Activated CD4-positive, alpha-beta T cell treated with anti-CD3 and anti-CD28 coated beads for 24 hours (primary cell): ENCODE measurements at places on chromosomes 2 and 18.

DNA sequence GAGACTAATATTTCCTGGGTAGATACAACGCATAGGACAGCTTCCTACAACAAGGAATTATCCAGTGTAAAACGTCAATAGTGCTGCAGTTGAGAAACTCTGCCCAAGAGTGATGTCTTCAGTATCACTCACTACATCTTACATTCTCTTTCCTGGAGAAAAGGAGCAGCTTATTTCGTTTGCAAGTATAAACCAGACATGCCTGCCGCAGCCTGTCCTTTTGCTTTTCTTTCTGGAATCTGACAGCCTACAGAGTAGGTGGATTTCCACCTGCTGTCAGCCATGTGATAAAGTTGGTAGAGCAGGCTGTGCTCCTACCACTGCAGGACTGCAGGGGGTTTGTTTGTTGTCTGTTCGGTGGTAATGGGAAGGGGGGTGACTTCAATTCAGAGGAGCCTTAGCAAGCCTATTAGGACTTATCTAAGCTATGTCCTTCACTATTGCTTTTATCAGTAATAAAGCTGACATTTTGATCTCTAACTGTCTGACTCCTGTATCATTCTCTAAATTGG lies 439.1 kb downstream of the GRB14 start:
- no peak for DNase-seq

DNA sequence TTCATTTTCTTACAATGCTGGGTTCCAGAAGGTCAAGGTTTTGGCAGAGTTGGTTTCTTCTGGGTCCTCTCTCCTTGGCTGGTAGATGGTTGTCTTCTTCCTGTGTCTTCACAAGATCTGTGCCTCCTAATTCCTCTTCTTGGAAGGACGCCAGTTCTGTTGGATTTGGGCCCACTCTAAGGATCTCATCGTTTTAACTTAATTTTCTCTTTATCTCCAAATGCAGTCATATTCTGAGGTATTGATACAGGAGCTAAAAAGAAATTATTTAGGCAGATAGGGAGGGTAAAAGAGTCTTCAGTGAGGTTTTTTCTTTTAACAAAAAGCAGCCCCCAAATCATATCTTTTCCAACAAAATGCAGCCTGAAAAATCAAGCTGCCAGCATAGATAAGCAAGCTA lies 998.4 kb downstream of the SOCS6 start:
- no peak for DNase-seq

- no peak for DNase-seq
These were observed 163.6 kb upstream of the ZNF516 start for GRCh38 chr18:76658627-76659026.

DNA sequence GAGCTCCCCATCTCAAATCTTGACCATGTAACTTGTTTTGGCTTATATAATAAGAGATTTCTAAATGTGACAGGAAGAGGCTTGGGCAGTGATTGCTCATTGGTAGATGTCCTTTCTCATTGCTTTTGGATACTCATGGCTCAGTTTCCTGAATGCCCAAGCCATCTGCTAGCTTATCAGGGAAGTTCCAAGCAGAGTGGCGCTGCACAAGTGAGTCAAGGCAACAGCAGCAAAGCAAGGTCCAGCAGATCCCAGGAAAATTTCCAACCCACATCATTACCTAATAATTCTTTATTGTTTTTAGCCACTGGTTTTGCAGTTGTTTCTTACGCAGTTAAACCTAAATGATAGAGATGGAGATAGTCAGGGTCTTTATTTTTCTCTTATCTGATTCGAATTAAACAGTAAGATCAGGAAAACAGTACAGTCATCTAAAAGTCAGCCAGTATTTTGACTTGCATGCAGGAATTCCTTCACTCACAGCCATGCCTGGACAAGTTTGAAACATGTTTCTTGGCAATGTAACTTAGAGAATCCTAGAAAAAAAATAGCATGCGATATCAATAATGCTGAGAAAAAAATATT lies 349.7 kb upstream of the TMEFF2 start:
- DNase-seq, result no peak

DNA sequence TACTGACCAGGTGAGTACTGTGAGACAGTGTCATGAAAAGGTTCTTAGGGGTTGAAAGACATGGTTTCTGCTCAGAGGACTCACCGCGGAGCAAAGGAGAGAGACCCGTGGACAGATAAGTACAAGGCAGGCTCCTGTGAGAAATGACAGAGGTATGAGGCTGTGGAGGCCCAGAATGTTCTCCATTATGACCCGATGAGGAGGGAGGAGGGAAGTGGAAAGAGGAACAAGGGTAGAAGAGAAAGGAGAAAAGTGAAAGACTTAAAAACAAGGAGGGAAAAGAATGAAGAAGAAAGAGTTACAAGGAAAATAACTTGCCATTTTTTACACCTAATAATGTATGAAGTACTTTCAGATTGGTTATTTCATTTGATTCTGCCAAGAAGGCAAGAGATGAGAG lies 29.8 kb downstream of the MAPRE3 start:
- DNase-seq, result no peak

DNA sequence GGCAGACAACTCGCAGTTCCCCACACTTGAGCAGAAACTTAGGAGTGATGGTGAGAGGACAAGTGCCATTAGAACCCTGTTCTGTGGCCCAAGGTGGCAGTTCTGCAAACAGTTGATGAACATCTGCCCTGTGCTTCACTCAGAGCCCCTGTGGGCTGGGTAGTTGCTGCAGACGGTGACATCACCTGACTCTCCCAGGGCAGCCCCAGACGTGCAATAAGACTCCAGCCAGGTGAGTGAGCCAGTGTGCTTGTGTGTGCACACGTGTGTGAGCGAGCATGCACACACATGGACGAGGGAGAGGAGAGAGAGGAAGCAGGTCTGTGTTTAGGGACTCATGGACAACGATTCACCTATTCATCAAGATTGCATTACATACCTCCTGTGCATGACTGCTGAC lies 136.0 kb upstream of the GLI2 start:
- no peak for DNase-seq
